IMR-90 (cell line): ENCODE measurements at places on chromosomes 13 and 19. TPM values are rescaled to one million over a fixed set of nuclear protein-coding genes. Genes with fewer than 3 reads are reported as not detected.

Gene CYP2F1
- not detected in 2 replicates for total RNA-seq

Gene GFY
- not detected in 2 replicates for total RNA-seq

Gene FAM216B
- total RNA-seq, result not detected in 2 replicates

Gene SHC2
- under 0.01 TPM in 1 of 2 replicates, not detected in the other for total RNA-seq

Gene C13orf46
- total RNA-seq, result under 0.01 TPM in 2 replicates

Gene APC2
- 0.28 and 0.36 TPM in 2 replicates for total RNA-seq

Gene ZNF835
- not detected in 2 replicates for total RNA-seq

Gene SHISA7
- not detected in 2 replicates for total RNA-seq

Gene CXCL17
- not detected in 2 replicates for total RNA-seq

Gene RETN
- not detected in 2 replicates for total RNA-seq

Gene WASF3
- total RNA-seq, result 4.3 and 5.8 TPM in 2 replicates

Gene SPTBN4
- 0.72 and 0.83 TPM in 2 replicates for total RNA-seq

DNA sequence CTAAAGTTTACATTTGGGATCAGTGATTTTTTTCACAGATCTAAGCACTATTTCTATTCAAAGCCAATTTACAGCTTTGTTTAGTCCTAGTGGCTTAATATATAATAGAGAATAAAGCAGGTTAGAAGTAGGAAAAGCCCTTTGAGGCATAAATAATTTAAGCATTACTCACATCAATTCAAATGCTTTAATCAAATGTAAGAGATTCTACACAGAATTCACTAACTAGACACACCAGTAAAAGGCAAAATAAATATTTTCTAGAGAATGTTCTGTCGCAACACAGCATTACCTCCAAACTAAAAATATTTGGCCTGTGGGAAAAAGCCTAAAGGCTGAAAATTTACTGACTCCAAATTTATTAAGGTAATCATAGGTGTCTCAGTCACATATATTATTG, 31.3 kb downstream of the KCTD12 start:
- peak; percentile 16 for DNase-seq

DNA sequence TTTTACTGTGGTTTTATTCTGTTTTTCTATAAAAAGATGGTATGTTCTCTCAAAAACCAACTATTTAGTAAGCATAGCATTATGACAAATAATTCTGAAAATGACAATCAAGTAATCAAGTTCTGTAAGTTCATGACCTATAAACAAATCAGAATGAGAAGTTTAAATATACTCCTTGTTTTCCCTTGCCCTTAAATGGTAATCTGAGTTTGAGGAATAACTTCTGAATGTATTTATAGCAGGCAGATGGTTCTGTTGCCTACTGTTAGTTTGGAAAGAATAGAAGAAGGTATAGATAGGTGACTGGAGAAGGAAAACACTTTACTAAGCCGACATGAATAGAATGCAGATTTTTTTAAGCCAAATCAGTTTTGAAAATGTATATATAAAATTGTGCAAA, 63.9 kb downstream of the POSTN start:
- DNase-seq, result peak; percentile 11

- DNase-seq, result no peak
Observed at GRCh38 chr19:29515233-29515619, 10.6 kb upstream of the VSTM2B start.

DNA sequence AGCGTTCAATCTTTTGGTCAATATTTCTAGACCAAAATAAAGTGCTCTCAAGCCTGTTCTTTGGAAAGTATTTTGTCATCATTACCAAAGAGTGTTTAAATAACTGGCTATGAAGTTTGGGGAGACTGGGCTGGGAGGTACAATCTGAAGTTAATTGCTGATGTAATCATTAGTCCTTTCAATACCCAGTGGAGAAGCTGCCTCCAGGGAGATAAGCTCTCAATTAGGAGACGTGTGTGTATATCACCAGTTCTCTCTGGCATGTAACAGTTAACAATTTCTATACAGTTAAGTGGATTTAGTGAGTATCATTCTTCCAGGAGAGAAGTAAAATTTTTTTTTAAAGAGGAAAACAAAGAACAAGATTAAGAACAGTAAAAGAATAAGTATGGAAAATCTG, 1.4 kb downstream of the COL4A1 start:
- DNase-seq, result no peak

DNA sequence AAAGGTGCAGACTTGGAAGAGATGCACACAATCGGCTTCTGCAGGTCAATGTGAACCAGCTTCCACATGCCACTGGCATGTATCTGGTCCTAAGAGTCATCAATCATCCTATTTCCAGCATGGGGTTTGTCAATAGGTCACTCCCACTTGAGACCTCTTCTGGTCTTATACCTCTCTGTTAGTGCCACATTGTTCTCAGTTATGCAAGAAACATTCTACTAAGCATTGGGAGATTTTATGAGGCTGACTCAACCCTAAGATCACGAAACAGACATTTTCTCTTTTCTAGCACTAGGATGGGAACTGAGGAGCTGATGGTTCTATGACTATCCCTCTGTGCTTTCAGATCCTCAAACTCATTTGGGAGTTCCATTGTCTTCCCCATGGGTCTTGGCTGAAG, 581.5 kb upstream of the KLF12 start:
- no peak for DNase-seq

GRCh38 chr19:5934774-5935472, 20.9 kb downstream of the CAPS start:
- peak; percentile 90 for DNase-seq

DNA sequence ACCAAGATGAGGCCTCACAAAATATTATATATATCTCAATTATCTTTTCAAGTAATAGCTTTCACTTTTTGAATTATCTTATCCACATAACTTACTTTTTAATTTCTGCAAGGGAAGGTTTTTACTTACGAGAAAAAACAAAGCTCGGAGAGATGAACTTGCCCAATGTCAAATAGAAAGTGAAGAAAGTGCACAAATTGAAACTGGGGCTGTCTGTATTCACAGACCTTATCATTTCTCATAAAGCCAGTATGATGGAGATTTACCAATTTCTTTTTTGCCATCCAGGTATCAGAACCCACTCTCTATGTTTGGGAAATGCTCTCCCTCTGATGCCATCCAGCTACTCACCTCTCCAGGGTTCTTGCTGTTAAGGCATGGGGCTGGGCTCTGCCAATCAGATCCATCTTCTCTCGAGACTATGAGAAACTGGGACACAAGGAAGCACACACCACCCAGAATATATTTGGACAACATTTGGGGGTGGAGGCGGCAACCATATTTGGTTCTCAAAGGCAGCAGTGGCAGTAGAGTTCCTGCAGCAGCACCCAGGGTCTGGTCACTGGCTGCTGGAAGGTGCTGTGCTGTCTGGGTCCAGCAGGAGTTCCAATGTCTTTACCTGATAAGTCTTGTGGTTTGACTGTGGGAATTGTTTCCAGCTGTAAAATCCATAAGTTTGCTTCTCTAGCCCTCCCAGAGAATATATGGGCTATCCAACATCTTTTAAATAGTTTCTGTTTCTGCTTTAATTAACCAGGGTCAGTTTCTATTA, 45.8 kb upstream of the SCEL start:
- no peak for DNase-seq

GRCh38 chr19:39867133-39867532, 21.0 kb upstream of the FBL start:
- DNase-seq, result no peak

- no peak for DNase-seq
Observed at GRCh38 chr19:29807870-29808405, 3.9 kb upstream of the CCNE1 start.

DNA sequence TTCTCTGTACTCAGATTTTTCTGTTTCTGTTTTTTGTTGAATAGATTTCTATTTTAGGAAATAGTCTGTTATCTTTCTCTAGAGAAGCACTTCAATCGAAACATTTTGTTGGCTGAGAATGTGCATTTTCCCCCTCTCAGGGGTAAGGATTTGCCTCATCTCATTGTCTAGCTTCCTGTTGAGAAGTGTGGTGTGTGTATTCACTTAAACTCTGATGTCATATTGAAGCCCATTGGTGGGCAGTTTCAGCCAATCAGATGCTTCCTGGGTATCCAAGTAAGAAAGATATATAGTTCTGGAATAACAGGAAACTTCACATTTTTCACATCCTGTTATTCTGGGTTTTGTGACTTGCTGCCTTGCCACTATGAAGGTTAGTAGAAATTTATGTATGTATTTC, 87.6 kb downstream of the ARHGEF7 start:
- peak; percentile 93 for DNase-seq

DNA sequence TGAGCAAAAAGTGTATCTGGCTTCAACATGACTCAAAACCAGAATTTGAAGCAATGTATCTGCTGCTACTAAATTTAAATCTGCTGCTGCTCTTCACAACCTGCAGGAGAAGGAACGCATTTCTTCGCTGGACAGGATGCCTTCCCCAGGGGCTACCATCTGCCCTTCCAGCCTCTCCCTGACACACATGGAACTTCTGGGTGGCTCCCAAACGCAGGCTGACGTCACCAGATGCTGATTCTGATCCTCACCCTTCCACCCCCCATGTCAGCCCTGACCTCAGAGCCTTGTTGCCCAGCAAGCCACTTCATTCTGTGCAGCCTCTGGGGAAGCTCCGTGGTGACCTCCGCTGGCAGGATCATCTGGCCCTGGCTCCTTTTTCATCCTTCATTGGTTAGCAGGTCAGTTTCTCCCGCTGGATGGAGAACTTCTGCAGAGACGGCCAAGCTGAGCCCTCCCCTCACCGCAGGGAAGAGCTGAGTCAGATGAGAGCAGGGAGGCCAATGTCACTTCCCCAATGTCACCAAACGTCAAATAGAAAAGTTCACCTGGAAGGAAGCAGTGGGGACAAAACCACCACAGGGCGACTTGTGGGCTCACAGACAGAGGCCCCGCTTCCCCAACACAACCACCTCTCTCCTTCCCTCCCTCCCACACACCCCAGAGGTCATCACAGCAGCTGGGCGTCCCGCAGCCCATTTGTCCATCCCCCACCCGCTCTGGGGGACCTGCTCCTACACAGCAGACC, 14.0 kb upstream of the RAB20 start:
- DNase-seq, result peak; percentile 48

GRCh38 chr13:112596235-112596634, 8.3 kb upstream of the TUBGCP3 start:
- DNase-seq, result no peak

DNA sequence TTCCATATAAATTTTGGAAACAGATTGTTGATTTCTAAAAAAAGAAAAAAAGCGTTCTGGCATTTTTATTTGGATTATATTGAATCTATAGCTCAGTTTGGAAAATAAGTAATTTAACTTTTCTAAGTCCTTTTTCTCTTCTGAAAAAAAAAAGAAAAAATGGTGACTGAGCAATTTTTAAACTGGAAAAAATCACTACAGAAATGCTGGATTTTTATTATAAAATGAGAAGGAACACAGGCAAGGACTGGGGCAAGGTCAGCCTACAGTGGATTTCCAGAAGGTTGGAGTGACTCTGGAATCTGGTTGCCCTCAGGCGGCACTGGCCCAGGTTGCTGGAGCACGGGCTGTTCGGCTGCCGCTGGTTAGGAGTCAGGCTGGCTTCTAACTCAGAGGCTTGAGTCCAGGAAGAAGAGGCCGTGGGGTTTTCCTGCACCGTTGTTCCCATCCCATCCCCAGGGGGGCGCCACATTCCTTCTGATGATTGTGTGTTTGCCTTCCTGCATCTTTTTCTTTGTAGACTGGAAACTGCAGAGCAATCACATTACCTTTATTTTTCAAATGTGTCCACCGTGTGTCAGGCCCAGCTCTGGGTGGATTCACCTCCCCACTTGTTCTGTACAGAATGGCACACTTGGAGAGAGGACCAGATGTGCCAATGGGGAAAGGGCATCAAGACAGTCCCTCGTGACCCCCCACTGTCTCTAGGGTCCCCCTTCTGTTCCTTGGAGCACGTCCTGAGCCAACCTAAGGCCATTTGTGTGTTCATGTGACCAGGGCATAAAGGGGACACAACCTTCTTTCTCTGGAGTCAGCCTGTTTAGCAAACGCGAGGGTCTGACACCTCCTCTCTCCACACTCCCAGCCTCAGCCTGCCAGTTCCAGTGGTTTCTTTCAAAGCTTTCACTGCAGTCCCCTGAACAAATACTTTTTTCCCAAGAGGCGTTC, 44.5 kb upstream of the GTF3A start:
- DNase-seq, result peak; percentile 35

DNA sequence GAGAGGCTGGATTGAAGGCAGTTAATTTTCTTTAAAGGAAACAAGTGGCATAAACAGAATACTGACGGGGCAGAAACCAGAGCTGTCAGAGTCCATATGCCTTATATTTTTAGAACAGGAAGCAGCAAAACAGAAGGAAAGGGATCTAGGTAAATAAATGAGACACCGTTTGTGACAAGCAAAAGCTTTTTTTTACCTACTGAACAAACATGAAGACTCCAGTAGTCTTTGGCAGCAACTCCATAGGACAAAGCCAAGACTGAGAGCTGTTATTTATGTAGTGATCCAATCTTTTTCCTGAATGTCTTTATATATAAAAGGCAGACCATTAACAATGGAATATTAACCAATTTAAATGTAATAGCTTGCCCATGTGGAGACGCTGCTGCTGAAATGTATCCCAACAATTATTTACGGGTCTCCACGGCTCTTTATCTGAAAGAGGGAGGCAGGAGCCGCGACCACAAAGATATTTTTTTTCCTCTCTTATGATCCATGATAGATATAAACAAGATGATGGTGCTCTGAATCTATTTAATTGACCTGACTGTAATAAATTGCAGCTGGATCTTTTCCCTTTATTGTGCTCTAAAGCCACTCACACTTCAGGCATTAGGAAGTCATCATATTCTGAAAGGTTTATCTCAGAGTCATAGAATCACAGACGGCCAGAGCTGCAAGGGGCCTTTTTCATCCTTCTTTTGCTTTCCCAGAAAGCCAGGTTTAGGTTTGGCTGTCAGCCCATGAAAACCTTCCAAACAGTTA, 687.8 kb downstream of the EFNB2 start:
- peak; percentile 12 for DNase-seq
